ENCODE measurements at places on chromosomes 2 and 18.

DNA sequence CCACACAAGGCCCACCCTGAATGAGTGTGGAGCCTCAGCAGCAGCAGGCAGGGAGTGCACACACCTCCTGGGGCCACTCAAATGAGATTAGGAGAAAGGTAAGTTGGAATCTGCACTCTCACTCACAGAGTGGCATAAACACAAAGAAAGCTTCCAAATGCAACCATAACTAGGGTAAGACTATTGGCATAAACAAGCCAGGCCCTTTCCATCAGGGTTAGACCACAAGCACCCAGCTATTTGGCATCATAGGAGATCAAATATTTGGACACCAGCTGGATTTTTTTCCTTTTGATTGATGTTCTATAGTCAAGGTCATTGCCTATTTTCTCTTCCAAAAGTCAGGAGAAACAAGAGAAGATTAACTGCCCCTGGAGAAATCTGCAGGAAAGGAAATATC is 471.5 kb downstream of the TXNL1 start:
- no peak for DNase-seq

DNA sequence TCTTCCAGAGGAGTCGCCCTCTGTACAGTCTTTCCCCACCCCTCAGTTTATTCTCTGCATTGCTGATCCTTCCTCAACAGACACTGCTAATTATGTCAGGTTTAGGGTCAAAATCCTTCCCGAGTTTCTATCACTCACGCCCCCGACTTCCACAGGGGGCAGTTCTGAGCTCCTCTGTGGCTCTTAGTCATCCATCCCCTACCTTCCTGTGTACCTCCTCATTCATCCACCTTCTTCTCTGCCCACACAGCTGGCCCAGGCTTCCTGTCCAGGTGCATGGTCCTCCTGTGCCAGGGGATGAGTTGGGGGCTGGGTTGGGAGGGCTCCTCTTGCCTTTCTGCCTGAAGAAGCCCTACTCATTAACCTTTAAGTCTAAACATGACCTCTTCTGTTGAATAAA is 202.9 kb downstream of the ARL4C start:
- DNase-seq, result no peak

GRCh38 chr2:143728498-143728897 is 599.3 kb downstream of the ARHGAP15 start:
- no peak for DNase-seq

DNA sequence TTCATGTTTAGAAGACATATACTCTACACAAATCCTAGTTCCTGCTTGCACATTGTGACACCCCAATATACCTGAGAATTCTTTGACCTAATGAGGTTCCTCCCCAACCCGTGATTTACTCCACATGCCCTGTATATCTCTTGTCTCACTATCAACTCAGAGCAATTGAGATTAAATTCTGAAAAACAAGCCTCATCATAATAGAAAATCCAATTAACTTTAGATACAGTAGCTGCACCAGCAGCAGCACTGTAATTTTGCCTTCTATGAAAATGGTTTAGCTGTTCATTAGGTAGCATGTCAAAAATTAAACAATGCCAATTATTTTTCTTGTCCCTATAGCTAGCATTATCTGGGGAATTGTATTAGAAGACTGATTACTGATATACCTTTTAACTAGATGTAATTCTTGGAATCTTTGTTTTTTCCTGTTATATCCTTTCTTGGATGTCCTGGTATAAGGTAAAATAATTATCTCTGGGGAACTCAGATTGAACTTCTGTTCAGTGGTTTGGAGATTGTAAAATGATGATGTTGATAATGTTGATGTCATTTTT is 218.9 kb upstream of the TANK start:
- DNase-seq, result no peak

DNA sequence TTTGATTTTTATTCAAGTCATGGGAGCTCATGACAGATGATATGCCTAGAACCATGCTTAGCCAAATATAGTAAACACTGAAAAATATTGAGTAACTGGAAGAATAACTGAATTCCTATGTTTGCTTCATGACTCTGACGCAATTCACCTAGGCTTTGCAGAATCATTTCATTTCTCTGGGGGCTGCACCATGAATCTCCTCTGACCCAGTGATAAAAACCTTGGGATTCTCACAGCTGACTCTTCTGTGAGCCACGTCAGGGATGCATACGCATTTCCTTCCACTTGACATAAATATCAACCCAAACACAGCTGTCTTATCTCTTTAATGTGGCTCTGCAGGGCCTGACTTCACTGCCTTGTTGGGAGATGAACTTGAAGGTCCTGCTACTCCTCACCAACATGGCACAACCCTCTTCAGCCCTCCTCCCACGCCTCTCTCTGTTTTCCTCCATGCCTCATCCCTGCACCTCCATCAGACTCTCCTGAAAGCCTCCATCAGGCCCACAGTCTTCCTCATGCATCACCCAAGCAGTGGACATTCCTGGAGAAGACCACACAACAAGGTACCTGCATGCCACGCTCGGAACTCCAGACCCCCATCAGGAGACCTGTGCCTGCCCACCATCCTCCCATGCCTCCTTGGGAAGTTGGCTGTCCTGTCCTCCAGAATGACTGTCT is 29.8 kb downstream of the COL6A3 start:
- no peak for DNase-seq

DNA sequence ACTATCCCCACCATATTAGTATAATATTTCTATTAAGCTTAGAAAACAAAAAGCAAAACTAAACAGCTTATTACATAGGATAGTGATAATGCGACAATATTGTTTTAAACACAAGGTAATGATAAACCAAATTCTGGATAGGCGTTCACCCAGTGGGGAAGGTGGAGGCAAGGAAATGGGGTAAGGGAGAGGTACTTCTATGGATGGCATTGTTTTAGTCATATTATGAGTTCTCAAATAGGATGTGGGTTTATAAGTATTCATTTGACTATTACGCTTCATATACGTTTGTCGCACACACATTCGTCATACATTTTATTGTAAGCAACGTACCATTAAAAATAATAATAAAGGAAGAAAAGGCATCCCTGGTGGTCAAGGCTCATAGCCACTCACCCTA is 88.8 kb upstream of the DNMT3A start:
- DNase-seq, result no peak

GRCh38 chr2:10175441-10175840 is 52.9 kb downstream of the RRM2 start:
- DNase-seq, result no peak

DNA sequence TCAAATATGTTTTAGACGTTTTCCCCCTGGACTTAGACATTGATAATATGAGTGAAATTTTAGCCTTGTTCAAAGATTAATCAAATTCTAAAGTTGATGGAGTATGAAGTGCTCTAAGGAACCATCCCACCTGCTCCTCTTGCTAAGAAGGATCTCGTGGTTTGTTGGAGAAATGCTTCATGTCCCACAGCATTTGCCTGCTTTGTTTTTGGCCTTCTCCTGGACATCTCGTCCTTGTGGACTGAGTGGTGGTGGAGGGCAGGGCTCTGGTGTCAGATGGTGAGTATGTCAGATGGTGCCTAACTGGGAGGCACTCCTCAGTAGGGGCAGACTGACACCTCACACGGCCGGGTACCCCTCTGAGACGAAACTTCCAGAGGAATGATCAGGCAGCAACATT is 39.7 kb upstream of the KCNE4 start:
- no peak for DNase-seq

GRCh38 chr18:7523772-7524171 is 43.3 kb upstream of the PTPRM start:
- no peak for DNase-seq

DNA sequence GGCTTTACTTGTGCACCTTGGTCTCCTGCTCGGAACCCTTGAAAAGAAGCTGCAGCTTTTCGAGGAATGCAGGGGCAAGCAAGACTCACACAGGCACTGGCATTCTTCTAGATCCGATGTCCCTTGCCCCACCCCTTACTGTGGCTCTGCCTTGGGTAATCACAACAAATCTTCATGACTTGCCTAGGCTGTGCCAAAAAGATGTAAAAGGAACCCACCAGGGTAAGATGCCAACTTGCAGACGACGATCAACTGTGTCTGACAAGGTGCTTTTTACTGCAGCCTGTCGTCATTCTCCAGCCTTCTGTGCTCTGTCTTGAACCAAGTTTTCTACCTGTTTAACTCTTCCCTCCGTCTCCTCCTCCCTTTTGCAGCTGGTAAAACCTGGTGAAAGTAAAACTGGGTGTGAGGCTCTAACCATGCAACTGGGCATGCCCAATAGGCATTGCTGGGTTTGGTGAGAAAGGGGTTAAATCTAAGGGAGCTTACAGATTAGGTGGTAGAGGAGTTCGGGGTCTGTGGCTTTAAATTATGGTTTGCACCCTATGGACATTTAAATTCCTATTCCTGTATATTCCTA is 909 bp upstream of the NRXN1 start:
- DNase-seq, result no peak

DNA sequence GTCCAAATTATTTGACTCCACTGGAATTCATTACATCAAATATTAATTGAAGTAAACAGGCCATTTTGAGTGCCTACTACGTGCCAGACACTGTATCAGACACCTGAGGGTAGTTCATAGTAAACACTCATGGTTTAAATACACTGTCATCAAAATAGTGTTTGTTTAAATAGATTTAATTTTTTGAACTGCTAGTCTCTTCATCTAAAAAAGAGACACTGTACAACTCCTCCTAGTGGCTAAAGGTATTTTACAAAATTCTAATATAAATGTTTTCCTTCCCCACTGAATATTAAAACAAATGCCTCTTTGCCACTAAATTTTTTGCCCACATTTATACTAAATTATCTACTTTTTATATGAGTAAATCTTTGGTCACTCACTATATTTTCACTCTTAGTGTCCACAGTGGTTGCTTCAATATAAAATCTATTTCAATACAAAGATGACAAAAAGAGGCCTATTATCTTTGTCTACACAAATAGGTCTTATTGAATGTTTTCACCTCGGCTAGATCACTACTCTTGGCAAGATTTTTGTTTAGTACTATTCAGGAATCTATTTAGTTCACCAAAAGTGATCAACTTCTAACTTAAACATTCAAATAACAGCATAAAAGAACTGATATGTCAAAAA is 122.1 kb downstream of the TMEM247 start:
- DNase-seq, result no peak

GRCh38 chr2:69499966-69500365 is 62.7 kb upstream of the NFU1 start:
- DNase-seq, result no peak

- no peak for DNase-seq
Observed at GRCh38 chr18:47978141-47978540, 47.7 kb upstream of the SMAD2 start.

DNA sequence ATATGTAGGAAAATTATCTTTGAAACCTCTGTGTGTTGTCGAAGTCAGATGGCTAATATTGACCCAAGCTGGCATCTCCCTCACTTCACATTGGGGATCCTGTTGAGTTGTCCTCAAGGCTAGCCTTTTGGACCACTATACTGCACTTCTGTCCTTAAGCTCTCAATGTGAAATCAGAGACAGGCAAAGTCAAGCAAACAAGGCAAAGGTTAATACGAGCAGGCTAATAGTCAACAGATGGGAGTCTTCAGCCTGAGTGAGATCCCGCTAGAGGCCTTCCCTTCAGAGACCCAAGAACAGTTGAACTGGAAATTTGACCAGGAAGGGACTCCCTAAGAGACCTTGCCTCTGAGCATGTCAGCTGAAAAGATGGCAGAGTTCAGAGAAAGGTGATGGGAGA is 475.4 kb downstream of the PARD3B start:
- no peak for DNase-seq
